ENCODE measurements at places on chromosomes 7 and 10.

- no peak for DNase-seq
These were observed 24.8 kb upstream of the GIMAP8 start for GRCh38 chr7:150425670-150426069.

GRCh38 chr10:62082271-62082656 is 180.8 kb downstream of the ARID5B start:
- no peak for DNase-seq

DNA sequence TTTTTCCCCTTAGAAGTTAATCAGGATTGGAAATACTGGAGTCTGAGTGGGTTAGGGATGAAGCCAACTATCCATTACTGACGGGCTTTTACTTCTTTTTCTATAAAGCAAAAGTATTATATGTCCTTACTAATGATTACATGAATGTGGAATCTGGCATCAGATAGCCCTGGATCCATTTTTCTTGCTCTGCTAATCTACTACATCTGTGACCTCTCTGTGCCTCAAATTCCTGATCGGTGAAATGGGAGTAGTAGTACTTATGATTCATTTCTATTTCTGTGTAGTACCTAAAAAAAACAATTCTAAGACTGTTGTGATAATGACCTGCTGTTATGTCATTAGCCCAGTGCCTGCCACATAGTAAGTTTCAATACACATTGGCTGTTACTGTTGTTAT is 621.6 kb downstream of the SORCS3 start:
- DNase-seq = no peak

GRCh38 chr7:107069457-107069856 is 25.0 kb downstream of the PRKAR2B start:
- no peak for DNase-seq

- peak; percentile 77 for DNase-seq
These were observed 53.1 kb downstream of the CUX1 start for GRCh38 chr7:101870361-101871062.

All from NCI-H526 (cell line).